Kasumi-1 (cell line): ENCODE measurements at places on chromosomes 3 and 15.

GRCh38 chr15:86038491-86038890 is 41.2 kb upstream of the AGBL1 start:
- DNase-seq, result no peak

DNA sequence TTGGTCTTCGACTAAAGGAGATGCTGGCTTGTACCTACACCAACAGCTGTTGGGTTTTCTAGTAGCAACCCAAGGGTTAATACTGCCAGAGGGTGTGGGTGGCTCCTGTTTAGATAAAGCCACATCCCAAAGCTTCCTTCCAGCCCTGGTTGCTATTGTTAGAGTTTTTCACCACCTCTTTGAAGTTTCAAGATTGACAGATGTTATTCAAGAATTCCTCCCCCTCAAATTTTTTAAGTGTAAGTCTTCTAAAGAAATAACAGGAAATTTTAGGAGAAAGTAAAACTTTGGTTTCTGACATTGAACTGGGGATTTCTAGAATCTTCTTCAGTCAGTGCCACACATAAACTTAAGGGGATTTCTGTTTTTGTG is 60.9 kb downstream of the TGFBR2 start:
- peak; percentile 65 for DNase-seq

DNA sequence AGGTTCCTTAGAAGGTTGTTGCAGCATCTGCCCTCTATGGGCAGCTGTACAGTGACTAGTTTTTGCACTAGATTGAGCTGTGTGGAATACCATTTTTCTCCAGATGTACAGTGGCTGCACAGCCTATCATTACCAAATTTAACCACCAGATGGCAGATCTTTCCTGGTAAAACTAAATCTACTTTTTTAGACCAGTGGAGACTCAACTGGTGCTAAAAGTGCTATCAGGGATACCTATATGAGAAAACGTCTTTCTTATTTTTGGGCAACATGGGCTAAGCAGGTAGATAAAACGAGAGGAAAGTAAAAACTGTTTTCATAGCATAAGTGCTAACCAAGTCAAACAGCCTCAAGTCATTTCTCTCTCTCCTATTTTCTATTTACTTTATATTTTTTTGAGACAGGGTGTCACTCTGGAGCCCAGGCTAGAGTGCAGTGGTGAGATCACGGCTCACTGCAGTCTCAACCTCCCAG is 21.2 kb downstream of the IGSF10 start:
- peak; percentile 92 for DNase-seq

- DNase-seq, result no peak
Observed at GRCh38 chr15:78977591-78978347, 32.9 kb upstream of the CTSH start.

GRCh38 chr3:37700466-37701248 is 161.0 kb upstream of the CTDSPL start:
- no peak for DNase-seq

GRCh38 chr3:163056874-163057497 is 1560.4 kb downstream of the OTOL1 start:
- peak; percentile 68 for DNase-seq
